ENCODE measurements at places on chromosomes 3 and 15.

DNA sequence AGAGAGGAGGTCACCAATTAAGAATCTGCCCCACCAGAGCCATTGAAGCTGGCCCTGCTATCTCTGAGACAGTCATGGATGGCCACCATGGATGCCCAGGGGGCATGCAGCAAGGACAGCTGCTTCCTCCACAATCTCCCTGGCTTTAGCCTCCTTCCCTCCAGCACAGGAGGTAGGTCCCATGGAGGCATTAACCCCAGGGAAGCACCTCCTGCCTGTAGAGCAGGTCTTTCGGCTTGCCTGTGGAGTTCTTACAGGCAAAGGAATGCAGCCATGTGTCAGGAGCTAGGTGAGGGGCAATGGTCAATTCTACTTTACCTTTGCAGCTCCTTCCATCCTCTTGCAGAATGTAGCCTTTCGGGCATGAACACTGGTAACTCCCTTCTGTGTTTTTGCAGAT is 93.8 kb downstream of the DUT start:
- DNase-seq, result no peak

DNA sequence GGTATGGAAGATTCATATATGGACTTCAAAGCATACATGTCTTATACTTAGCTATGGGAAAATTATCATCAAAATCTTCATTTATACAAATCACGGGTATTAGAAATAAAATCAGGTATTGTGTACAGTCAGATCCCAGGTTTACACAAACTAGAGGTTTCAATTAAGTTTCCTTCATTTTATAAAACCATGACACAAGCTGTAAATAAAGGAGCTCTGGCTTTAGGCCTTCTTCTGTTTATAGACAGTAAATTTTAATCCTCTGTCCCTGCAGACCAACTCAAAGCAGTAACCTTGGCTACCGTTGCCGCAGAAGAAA is 68.8 kb upstream of the CHD2 start:
- DNase-seq, result no peak

DNA sequence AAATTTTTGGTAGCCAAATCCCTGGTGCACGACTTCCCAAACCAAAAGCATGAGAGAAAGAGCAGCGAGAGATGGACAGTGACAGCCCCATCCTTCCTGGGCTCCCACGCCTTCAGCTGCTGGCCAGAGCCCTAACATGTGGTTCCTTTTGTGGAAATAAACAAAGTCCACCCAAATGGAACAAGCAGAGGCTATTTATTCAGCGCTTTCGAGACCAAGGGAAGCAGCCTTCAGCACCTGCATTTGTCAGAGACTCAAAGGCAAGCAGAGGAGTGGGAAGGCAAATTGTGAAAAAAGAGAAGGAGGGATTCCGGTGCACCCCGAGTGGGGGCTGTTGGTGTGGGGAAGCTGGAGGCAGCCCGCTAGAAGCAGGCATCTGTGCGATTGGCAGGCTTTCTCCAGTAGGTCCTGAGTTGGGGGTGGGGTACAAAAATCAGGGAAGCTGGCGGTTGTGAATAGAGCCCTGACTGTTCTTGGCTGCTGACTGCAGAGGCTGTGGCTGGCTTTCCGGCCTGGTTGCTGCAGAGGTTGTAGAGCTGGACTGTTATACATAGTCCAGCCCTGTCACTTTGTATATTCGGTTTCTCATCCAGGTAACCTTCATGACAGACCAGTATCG is 427.2 kb downstream of the OCA2 start:
- no peak for DNase-seq

DNA sequence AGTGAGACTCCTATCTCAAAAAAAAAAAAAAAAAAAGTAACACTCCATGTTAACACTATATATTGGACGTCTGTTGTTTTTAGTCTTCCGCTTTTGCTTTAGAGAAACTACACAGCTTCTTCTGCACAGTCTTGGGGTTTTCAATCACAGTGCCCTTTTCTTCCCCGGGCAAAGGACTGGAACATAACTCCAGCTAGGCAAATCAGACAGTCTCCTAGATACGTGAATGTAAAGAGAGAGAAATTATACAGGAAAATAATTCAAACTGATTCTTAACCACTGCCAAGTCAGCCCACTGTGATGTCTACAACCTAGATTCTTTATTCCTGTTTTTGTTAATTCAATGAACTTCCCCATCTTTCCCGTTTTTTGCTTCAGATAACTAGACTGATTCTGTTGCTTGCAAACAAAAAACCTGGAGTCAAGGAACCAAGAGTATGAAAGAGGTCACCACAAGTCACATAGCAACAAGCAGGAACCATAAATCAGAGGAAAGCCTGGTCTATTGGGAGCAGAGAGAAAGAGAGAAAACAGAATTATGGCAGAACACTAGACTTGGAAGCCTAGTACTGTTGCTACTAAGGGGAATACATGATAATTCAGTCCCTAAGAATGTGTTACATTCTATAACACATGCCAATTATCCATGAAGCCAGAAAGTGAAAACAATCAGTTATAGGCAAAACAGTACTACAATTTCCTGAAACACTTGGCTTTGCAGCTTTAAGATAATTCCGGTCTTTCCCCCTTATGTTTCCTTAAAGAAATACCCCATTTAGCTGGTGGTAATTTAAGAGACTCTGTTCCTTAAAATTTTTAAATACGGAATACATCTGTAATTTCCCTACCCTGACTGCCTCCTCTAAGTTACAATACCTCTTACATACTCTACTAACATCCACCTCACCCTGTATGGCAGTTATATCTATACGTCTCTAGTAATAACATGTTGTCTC is 63.1 kb downstream of the TBL1XR1 start:
- no peak for DNase-seq

GRCh38 chr15:58268746-58269267 is 130.6 kb downstream of the AQP9 start:
- no peak for DNase-seq

DNA sequence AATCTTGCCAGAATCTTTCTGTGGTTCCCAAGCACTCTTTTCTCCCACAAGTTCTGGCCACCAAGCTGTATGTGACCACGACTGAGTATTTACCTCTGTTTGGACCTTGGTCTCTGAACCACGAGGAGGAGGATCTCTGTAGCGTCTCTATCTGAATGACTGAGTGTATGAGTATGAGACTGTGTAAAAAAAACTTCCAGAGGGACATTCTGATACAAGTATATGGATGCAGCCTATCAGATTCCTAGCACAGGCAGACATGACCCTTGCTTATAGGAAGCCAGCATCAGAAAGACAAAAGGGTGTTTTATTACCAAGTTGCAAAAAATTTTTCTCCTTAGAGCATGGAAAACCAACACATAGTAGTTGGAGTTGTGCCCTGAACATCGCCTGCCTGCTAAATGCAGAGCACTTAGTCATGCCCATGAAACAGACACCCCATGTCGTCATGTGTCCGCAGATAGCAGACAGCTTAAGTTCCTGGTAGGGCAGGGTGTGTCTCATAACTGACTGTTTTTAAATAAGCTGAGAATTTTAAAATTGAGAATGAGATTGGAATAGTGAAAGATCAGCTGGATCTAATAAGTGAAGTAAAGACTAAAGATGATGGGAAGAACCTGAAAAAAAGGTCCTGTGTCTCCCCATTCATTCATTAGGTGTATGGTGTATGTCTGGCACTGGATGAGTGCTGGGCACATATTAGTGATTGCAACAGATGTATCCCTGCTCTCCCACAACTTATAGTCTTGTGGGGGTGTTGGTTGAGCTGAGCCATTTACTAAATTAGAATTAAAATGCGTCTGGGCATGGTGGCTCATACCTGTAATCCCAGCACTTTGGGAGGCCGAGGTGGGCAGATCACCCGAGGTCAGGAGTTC is 30.9 kb downstream of the DAG1 start:
- DNase-seq, result no peak

DNA sequence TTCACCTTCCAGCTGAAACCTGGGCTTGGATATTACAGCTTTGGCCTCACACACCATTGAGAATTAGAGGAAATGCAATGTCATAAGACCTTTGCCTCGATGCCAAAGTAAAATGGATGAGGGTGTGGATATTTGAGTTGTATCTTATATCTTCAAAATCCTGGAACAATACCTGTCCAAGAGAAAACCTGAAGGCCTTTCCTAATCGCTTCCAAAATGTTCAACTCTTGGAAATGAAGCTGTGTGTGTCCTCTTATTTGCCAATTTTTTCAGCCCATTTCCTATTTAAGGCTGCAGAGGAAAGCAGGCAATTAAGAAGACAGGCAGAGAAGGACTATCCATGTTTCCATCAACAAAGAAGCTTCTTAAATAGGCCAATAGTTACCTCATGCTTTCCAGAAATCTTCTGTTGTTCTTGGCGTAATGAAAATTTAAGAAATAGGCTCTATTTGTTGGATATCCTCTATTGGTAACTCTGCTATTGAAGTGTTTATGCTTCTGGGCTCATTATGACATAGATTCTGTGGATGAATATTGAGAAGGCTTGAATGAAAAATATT is 99.5 kb upstream of the ZBTB20 start:
- DNase-seq, result no peak

- no peak for DNase-seq
Measured at GRCh38 chr15:92122259-92122658, 268.8 kb downstream of the SLCO3A1 start.

DNA sequence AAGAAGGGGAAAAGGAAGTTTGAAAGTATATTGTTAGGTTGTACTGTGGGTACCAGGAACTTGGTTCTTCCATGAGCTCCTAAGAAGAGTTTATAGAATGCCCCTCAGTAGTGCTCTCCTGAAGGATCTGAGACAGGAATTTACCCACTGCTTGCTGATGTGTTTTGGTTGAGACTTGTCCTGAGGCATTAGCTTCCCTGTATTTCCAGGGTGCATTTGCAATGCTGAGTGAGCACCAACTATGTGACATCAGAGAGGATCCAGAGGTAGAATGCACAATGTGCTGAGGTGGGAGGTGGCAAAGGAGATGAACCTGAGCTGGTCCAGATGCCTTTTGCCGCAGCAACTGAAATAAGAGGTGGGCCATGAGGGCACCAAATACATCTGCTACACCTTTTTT is 64.3 kb upstream of the LRRC3B start:
- DNase-seq, result no peak

DNA sequence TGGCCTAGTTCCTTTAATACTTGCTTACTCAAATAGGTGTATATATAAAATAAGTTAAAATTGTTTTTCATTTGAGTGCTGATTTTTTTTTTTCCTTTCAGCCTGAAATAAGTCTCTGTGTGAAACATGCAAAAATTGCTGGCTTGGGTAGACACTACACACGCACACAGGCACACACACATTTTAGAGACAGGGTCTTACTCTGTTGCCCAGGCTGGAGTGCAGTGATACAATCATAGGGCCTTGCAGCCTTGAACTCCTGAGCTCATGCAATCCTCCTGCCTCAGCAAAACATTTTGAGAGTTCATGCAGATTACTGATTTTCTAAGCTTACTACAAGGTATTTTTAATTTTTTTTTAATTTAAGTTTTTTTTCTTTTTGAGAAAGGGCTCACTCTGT is 12.7 kb upstream of the RFC4 start:
- no peak for DNase-seq

- no peak for DNase-seq
Measured at GRCh38 chr3:55782351-55782750, 295.2 kb upstream of the WNT5A start.

DNA sequence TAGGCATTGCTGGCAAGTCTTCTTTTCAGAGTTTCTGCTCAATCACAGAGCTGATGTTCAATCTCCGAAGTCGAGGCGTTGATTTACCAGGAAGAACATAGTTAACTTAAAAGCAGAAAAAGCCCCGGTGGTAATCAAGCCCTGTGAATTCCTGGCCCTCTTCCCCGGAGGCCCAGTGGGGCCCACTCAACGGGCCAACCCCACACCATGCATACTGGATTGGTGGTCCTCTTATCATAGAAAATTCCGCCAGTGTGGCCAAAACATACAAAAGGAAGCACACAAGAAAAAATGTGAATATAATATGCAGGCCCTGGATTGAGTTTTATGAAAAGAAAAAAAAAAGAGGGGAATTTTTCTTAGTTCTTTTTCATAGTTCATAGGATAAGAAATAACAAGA is 873.0 kb upstream of the NR2F2 start:
- DNase-seq, result no peak

DNA sequence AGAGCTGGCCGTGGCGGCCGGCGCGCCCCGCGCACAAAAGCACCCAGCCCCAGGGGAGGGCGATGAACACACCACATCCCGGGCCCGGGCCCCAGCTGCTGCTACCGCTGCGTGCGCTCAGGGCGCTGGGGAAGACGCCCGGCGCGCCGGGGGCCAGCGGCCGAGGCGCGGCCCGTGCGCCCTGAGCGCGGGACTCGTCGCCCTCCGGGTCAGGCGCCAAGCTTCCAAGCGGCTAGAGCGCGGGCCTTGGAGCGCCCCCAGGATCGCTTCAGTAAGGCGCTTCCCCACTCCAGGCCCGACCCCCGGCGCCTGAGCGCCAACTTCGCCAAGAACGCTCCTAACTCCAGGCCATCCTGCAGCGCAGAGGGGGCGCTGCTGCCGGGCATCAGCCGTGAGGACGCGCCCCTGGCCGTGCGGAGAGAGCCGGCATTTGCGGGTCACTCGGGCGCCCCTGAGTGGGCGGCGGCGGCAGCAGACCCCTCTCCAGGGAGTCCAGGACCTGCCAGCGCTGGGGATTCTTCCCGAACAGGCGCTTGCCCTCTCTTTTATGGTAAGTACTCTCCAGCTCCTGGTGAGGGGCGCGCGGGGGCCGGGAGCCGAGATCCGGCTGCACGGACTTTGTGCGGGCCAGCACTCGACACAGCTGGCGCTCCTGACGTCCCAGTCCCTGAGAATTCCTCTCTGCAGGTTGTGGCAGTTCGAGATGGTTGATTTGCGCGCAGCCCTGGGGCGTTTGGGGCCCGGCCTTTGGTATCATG is 475 bp downstream of the SPSB4 start:
- DNase-seq, result no peak

GRCh38 chr3:184506561-184506991 is 55.0 kb upstream of the EPHB3 start:
- DNase-seq, result no peak

DNA sequence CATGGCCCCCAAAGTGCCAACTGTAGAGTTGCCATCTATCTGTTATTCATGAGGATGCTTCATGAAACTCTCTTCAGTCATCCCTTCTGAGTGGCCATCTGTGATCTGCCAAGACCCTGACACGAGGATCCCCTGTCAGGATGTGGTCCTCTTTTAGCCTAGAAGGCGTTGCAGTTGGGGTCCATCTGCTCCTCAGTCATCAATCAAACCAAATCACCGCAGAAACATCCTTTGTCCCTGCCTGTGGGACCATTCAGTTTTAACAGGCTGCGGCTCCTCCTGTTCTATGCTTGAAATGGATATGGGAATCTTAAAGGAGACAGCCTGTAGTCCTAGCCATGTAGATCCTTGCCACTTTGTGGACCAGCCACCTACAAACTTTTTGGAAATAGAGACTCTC is 5.9 kb upstream of the RPS27L start:
- DNase-seq, result no peak

DNA sequence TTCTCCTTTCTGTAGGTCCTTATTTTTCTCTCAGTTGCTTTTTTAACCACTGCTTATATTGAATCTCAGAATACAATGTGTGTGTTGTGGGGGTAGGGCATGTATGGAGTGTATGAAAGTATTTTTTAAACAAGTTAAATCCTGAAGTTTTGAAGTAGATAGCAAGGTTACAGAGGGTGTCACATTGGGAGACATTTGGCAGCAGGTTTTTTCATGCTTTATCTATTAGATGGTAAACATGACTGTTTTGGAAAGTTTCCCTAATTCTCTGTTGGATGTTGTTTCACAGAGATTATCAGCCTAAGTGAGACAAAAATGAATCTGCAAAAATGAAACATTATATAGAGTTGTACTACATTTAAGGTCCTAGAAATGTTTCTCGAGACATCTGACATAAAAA is 190.6 kb upstream of the ARPP21 start:
- DNase-seq, result no peak

- no peak for DNase-seq
Measured at GRCh38 chr3:113914646-113915045, 33.2 kb upstream of the ZDHHC23 start.
